Activated CD8-positive, alpha-beta memory T cell treated with anti-CD3 and anti-CD28 coated beads for 1 hour (primary cell): ENCODE measurements at places on chromosomes 4 and X.

DNA sequence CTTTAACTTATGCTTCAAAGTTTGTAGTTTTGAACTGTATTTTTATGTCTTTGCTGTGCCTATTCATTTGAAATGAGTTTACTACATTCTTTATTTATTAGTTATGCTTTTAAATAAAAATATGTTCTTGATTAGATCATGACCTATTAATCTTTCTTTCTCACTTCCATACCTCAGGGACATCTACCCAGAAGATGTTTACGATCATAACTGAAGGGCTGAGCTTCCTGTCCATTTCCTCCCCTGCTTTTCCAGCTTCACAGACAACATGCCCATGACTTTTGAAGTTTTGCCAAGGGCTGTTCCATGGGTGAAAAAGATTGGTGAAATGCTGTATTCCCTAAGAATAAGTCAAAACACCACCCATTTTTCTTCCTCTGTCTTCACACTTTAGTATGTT lies 99.7 kb upstream of the DDIT4L start:
- DNase-seq: no peak

- no peak for DNase-seq
Measured at GRCh38 chr4:127000846-127001245, 631.9 kb upstream of the INTU start.

GRCh38 chrX:150879855-150880807 lies 18.3 kb downstream of the CD99L2 start:
- DNase-seq: no peak

DNA sequence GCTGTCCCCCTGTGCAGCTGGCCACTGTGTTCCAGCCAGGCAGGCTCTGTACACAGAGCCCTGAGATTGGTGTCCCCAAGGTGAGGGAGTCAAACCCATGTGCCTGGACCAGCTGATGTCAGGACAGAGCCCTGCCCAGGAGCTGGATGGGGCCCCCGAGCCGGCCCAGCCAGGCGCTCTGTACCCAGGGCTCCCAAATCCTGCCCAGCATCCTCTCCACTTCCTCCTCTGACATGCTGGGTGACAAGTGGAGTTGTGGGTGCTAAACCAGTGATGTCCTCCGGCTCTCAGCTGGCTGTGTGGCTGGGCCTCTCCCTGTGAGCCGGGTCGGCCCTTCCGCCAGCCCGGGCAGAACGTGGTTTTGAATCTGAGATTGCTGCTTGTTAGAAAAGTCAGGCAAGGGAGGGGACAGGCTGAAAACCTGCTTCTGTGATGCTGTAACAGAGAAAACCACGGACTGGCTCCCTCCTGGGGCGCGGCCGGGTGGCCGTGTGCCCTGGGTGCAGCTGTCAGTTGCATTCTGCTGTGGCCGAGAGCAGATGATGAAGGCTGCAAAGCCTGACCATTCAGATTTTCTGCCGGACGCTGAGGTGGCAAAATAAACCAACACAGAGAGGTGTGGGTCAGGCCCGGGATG lies 7.9 kb upstream of the CPLX1 start:
- DNase-seq: no peak

DNA sequence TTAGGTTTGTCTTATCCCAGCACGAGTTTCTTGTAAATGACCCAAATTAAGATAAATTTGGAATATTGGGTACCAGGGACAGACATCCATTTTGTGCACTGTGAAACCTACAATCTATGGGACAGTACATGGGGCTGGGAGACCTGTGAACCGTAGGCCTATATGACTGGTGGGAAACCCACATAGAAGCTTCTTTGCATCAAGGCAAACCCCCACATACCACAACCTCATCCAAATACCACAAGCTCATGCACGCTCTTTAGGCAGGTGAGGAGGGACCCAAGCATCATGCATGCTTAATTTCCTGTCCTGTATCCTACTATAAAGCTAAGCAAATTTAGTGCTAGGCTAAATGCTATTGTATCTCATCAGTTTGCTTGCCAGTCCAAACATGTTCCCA lies 47.8 kb downstream of the NIPAL1 start:
- no peak for DNase-seq

DNA sequence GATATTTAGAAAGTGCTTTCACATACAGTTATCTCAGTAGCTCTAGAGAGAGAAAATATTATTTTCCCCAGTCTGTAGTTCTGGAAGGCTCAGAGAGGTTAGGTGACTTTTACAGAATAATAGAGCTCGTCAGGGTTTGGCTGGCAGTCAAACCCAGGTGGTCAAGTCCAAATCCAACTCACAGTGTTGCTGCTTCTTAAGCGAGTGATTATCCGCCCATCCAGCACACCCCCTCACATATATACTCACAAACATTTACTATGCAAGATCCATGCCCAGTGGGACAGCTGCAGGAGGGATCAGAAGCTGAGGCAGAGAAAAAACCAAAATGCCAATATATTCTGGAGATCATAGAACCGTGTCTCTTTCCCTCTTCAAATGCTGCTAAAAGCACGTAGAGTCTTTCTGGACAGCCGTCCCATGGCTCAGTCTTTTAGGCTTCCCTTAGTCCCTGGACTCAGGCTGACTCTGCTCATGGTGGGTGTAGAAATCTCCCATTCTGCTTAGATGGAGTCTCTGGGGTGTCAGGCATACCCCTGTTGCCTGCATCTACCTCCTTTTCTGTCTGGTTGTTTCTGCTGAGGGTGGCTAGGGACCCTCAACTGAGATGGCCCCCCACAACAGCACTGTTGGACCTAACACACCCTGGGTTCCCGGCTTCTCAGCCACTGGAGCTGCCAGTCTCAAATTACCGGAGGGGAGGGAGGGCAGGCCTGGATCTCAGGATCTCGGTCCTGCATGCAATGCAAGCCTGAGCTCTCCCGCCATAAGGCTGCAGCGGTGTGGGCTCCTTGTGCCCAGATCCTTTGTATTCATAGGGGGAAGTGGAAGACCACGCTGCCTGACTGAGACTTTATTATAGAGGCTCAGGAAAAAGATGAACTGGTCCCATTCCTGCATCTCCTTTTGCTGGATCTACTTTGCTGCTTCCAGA lies at the start of gene CHRNA9:
TSS of gene CHRNA9 (plus strand) at position 743 of the 934 bp plus-strand sequence. CDS start at position 878, 135 bp downstream.
- no peak for DNase-seq

GRCh38 chrX:106726485-106727437 lies at the start of gene RNF128:
TSS of gene RNF128 (plus strand) at chrX:106726701. CDS start at chrX:106726914, 213 bp downstream.
- DNase-seq: no peak

DNA sequence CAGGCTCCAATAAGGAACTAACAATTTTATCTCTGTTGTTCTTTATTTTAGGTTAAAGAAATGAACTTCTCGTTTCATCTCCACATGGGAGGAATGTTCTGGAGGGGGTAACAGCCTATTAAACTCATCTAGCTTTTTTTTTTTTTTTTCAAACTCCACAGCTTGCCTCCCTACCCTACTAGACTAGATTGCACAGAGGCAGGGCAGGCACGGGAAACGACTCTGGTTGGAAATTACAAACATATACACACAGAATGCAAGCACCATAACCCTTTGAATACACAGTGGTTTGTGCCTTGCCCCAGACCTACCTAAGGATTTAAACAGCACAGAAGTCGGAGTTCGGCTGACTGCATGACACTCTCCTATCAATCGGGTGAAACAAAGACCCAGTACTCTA lies 2.7 kb downstream of the MECP2 start:
- DNase-seq: no peak

DNA sequence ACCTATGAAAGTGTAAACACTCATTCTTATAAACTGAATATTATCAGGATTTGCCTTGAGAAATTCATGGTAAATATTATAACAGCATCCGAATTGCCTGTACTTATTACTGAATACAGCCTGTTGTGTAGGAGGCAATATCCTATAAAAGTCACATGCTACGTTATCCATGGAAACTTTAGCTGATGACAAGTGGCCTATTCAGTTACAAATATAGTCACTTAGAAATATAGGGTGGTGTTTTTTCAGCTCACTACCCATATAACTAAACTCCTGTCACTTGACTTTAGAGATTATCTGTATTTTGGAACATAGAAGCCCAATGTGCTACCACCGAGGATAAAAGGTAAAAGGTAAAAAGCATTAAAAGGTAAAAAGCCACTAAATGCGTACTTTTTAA lies 493.4 kb downstream of the INPP4B start:
- no peak for DNase-seq

DNA sequence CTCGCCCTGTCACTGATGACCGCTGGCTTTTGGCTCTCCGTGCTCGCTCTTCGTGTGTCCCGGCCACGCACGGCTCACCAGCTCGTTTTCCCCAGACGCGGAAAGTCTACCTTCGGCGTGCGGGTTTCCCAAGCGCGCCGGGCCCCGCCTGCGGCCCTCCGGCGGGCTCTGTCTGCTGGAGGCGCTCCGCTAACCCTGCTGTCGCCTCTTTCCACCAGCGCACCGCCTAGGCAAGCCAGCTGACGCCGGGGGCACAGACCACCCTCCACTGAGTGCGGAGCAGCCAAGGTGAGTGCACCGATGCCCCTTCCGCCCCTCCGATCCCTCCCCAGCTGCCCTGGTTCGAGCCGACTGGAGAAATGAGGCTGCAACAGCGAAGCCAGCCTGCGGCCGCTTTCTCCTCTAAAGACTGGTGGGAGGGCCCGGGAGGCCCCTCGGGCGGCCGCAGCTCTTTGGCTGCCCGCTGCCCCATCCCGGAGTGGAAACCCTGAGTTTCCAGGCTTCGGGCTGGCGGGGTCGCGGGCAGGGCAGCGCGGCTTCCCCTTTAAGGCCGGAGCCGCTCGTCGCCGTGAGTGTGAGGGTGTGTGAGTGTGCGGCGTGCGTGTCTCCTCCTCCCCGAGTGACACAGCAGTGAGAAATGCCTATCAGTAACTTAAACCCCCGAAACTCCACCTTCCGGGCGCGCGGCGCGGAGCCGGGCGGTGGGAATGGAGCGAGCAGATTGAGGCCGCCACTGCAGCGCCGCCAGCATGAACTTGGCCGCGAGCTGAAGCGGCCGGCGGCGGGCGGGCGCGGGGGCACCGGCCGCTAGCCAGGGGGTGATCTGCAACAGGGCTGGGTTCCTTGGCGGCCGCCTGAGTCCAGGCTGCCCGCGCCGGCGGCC lies at the start of gene MAMLD1:
TSS of gene MAMLD1 (plus strand) at position 719 of the 883 bp plus-strand sequence. CDS start 82,200 bp downstream, outside the sequence.
- no peak for DNase-seq

- no peak for DNase-seq
Measured at GRCh38 chr4:76993787-76994641, 44.5 kb downstream of the SEPTIN11 start.

DNA sequence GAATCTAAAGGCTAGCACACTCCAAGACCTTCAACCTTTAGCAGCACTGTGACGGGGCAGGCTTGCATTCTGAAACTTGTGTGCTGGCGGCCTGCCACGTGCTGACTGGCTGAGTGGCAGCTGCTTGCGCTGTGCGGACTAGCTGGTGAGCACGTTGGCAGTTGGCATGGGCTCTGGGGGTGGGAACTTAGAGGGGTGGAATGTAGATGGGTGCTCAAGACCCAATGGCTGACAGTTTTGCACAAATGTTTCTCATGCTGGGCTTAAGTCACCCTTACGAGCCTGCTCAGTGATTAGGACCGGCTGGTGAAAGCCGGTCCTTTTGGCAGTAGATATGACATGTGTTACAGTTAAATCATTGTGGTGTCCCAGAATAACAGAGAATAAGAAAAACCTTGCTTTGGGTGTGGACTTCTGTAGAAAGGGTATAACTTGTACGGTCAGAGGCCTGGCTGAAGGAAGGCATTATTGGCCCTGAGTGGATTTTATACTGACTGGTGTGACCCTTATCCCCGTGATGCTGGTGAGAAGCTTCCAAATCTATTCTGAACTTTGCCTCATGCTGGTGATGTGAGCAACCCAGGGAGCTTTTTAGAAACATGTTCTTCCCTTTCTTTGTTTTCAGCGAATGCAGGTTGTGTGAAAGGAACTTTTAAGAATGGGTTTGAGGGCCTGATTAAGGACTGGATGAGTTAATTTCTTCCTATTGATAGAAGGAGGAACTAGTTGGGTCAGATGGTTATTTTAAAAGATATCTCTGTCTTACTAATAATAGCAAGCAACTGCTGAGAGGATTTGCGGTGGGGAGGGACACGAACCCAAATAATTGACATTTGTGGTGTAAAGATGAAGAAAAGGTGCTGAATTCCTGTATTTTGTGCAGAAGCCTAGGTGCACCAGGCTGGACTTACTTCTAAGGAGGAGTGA lies 107.4 kb upstream of the SLC4A4 start:
- no peak for DNase-seq

DNA sequence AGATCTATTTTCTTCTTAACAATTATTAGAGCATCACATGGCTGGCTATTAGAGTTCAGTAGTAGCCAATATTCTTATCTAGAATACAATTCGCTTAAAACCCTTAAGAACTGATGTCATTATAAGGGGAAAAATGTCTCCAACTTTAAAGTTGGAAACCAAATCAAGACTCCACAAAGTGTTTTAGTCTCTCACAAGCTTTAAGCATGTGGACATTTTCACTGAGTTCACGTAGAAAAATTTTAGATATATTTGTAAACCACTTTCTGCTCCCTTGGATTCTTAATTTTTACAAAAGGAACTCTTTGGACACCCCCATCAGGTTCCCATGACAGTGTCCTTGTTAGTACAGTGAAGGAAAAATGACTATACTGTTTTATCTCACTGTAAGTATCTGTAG lies 123.9 kb upstream of the NAP1L5 start:
- no peak for DNase-seq

DNA sequence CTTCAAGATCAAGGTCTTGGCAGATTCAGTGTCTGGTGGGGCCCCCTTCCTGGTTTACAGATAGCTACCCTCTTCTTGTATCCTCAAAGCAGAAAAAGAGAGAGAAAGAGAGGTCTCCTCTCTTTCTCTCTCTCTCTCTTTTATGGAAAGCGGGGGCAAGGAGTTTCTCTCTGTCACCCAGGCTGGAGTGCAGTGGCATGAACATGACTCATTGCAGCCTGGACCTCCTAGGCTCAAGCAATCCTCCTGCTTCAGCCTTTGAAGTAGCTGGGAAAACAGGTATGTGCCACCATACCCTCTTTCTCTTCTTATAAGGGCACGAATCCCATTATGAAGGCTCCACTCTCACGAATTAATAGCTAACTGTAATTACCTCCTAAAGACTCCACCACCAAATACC lies 20.2 kb downstream of the RAB9B start:
- no peak for DNase-seq

- DNase-seq: no peak
Measured at GRCh38 chr4:160537681-160538080, 1434.8 kb downstream of the RAPGEF2 start.

GRCh38 chr4:149306537-149306936 lies 509.1 kb downstream of the IQCM start:
- DNase-seq: no peak

- DNase-seq: no peak
Measured at GRCh38 chr4:55395218-55395528, 584 bp upstream of the TMEM165 start.

GRCh38 chrX:46628460-46629371 lies 55.2 kb downstream of the CHST7 start:
- DNase-seq: no peak

DNA sequence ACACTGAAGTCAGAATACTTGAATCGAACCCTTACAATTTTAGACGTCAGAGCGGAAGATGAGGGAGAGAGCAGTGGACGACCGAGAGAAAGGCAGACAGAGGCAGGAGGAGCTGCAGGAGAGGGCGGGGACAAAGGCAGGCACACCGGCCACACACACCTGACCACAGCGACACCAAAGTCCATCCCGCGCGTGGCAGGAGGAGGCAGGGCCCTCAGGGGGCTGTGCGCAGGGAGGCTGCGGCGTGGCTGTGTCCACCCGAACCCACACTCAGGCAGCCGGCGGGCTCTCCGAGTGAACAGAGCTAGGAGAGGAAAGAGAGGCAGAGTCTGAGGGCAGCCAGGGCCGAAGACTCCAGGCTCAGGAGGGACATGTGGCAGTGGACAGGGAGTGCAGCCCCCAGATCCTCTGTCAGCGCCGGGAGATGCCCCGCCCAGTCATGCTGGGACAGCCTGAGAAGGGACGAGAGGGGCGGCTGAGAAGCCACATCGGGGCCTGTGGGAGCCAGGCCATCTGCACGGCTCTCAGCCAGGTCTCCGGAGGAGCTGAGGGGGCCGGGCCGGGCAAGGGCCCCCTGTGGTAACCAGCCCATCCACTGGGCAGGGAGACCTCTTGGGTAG lies 20.1 kb downstream of the GAK start:
- no peak for DNase-seq
